ENCODE measurements at places on chromosomes 3 and 15. TPM values are rescaled to one million over a fixed set of nuclear protein-coding genes. Genes with fewer than 3 reads are reported as not detected.

DNA sequence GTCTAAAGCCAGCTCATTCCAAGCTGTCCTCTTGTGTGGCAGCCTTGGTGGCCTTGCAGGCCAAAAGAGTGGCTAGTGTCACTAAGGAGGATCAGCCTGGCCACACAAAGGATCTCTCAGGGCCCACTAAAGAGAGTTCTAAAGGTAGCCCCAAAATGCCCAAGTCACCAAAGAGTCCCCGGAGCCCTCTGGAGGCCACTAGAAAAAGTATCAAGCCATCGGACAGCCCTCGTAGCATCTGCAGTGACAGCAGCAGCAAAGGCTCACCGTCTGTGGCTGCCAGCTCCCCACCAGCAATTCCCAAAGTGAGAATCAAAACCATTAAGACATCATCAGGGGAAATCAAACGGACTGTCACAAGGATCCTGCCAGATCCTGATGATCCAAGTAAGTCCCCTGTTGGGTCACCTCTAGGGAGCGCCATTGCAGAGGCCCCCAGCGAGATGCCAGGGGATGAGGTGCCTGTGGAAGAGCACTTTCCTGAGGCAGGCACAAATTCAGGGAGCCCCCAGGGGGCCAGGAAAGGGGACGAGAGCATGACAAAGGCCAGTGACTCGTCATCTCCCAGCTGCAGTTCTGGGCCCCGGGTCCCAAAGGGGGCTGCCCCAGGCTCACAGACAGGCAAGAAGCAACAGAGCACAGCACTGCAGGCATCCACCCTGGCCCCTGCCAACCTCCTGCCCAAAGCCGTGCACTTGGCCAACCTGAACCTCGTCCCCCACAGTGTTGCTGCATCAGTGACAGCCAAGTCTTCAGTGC, 33.5 kb upstream of the ALPK3 start:
- peak; percentile 61 for DNase-seq
- no peaks in the 10 kb centered on the region for H3K27me3 ChIP-seq
- no peak overlapping the region for H3K4me3 ChIP-seq
- H3K36me3 ChIP-seq: peaks cover 8% of the 10 kb centered on the region
- H3K4me1 ChIP-seq: peaks cover 6% of the 10 kb centered on the region

GRCh38 chr3:20450611-20451010, 264.6 kb upstream of the SGO1 start:
- no peak overlapping the region for H3K4me3 ChIP-seq
- H3K27me3 ChIP-seq: no peaks in the 10 kb centered on the region
- H3K27ac ChIP-seq: no peak overlapping the region
- no peak for DNase-seq

DNA sequence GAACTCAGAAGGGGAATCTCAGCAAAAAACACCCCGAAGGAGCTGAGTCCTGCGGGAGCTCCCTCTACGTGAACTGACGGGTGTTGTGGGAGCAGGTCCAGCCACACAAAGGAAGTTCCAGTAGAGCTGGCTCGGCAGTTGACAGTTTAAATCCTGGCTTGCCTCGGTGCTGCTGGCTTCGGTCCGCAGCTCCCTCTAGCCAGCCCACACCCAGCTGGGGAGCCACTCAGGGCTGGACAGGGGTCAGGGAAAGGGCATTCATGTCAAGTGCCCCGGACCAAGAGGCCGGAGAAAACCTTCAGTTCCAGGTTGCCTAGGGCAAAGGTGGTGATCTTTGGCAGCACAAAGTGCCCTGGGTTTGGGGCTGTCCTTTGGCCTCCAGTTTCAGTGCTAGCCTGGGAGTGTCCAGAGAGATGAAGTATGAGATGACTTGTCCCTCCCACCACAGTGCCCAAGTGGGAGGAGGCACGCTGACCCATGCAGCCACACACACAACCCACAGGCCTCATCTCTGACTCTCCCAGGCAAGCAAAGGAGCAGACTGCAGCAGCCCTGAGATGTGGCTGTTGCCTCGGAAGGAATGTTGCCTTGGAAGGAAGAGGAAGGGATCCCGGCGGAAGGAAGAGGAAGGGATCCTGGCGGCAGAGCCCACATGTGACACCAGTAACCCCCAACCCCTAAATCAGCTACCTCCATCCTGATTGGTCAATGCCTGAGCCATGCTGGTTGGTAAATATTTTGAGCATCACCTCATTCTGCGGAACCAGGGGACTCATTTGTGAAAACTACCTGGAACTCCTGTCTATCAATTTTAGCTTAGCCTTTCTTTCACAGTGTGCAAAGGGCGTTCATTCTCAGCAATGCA, 13.9 kb upstream of the ANPEP start:
- no peaks in the 10 kb centered on the region for H3K27me3 ChIP-seq
- H3K27ac ChIP-seq: no peak overlapping the region
- H3K4me1 ChIP-seq: no peaks in the 10 kb centered on the region
- no peaks in the 10 kb centered on the region for H3K36me3 ChIP-seq
- DNase-seq: peak; percentile 43

HHATL gene
- not detected for total RNA-seq

RHCG gene
- total RNA-seq: not detected

Measured in GM23338 (cell line).